Common myeloid progenitor, CD34-positive (primary cell): ENCODE measurements at places on chromosomes 6 and 20.

- peak; percentile 62 for DNase-seq
These were observed 251.4 kb downstream of the PRL start for GRCh38 chr6:22045261-22045912.

GRCh38 chr20:8875586-8875985 is 193.3 kb upstream of the PLCB4 start:
- no peak for DNase-seq

DNA sequence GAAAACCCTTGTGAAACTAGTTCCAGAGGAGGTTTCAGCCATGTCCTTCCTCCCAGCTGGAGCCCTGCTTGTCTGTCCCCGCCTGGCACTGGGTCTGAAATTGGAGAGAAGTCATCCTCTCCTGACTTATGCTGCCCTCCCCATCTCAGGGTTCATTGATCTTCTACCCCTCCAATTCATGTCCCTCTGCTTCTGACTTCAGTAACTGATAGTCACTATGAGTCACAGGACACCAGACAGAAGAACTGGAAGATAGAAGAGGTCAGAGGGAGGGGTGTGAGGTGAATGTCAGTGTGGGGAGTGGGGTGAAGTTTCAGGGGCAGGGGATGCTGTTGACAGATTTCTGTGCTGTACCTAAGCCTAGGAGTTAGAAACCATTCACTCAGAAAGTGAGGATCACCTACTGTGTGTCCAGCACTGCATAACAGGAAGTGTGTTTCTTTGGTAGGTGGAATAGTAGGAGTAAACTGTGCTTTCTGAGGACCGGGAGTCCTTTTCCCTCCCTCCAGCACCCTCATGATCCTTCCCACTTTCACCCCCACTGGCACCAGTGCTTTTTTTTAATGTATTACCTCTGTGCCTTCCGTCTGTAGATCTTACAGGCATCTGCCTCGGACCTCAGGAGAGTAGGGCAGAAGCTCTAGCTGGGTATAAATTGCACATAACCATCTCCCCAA is 627 bp upstream of the RPP21 start:
- no peak for DNase-seq

DNA sequence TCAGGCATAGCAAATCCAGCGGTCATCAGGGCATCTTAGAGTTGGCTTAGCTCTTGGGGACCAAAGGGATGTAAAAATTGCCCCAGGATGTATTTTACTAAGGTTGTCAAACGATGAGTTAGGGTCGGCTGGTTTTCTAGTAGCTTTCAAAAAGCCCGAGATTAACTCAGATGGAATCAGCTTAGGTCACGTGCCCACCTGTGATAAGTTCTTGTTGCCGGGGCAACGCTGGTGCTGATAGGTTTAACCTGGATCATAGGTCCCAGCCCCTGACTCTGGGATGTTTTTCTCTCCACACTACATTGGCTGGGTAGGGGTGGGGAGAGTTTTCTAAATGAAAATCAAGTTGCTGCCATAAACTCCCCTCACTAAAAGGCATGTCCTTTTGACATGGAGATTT is 257.3 kb upstream of the SULF2 start:
- no peak for DNase-seq

DNA sequence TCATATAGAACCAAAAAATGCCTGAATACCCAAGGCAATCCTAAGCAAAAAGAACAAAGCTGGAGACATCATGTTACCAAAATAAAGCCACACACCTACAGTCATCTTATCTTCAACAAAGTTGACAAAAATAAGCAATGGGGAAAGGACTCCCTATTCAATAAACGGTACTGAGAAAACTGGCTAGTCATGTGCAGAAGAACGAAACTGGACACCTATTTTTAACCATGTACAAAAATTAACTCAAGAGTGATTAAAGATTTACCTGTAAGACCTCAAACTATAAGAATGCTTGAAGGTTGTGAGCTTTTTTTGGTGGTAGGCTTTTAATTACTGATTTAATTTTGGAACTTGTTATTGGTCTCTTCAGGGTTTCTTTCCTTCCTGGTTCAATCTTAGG is 236.0 kb upstream of the DEFB112 start:
- no peak for DNase-seq

- no peak for DNase-seq
These were observed 9.1 kb upstream of the JAG1 start for GRCh38 chr20:10682939-10683338.

DNA sequence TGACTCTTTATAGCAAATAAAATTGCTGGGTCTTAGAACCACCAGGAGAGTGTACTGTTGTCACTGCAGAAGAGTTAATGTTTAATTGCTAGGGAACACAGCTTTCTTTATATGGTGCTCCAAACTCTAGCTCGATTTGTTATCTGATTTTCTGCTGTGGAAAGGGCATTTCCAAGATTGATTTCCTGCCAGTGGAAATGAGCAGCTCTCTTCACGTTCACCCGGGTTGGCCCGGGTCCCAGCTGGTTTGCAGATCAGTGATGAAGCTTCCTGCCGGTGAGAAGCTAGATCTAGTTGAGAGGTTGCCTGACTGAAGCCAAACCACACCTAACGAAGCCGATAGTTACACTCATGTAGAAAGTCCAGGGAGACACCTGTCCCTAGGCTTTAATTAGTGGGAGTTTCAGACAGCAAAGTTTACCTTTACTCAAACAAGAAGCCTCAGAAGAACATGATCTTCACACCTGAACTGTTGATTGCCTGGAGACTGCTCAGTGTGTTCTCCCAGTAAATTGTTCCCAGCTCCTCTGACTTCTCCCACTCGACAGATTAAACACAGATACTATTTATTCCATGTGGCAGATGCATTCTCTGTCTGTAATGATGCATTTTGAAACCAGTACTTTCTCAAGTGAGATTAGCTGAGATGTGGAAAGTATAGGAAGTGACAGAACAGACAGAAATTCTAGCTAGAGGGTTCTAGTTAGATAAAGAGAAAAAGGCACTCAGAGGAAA is 27.8 kb downstream of the PAQR8 start:
- DNase-seq, result peak; percentile 70

GRCh38 chr6:87436435-87436834 is 28.7 kb downstream of the CFAP206 start:
- DNase-seq, result peak; percentile 73

DNA sequence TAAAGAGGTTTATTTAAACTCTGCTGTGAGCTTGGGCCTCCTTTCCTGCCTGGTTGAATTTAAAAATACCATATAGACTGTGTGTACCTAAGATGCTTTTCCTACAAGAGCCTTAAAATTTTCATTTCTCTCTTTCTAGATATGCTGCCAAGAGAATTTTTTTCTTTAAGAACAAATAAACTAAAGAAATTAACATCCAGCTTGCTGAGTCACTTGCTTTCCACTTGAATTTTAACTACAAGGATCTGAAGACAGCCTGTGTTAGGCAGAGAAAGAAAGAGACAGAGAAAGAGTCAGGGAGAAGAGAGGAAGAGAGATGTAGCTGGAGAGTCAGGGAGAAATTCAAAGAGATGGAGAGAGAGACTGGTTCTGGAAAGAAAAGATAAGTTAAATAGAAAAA is 18.3 kb upstream of the SNAP25 start:
- no peak for DNase-seq

GRCh38 chr6:64233746-64234145 is 598.1 kb downstream of the PHF3 start:
- no peak for DNase-seq

- DNase-seq, result no peak
These were observed 4.5 kb upstream of the GUCA1A start for GRCh38 chr6:42168650-42169049.

GRCh38 chr20:1623501-1624205 is 3.8 kb upstream of the SIRPB1 start:
- no peak for DNase-seq

- DNase-seq, result no peak
These were observed 157.9 kb downstream of the OGFRL1 start for GRCh38 chr6:71446470-71446869.

DNA sequence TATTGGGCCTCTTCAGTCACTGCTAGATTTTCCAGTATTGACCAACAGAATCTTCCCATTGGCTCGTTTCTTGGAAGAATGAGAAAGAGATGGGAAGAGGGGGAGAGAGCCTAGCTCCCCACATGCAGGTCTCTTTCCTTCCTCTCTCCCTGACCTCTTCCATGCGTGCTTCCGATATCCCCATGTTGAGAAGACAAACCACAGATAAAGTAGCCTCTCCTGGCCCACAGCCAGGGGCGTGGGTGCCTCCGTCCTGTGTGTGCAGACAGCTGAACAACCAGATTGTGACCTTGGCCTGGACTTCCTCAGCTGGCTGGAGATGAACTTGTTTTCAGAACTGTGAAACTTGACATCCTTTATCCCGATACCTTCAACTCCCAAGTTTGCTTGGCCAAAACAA is 71.0 kb downstream of the EDN3 start:
- no peak for DNase-seq

- peak; percentile 61 for DNase-seq
These were observed 24.2 kb upstream of the TMX4 start for GRCh38 chr20:8043687-8044282.

DNA sequence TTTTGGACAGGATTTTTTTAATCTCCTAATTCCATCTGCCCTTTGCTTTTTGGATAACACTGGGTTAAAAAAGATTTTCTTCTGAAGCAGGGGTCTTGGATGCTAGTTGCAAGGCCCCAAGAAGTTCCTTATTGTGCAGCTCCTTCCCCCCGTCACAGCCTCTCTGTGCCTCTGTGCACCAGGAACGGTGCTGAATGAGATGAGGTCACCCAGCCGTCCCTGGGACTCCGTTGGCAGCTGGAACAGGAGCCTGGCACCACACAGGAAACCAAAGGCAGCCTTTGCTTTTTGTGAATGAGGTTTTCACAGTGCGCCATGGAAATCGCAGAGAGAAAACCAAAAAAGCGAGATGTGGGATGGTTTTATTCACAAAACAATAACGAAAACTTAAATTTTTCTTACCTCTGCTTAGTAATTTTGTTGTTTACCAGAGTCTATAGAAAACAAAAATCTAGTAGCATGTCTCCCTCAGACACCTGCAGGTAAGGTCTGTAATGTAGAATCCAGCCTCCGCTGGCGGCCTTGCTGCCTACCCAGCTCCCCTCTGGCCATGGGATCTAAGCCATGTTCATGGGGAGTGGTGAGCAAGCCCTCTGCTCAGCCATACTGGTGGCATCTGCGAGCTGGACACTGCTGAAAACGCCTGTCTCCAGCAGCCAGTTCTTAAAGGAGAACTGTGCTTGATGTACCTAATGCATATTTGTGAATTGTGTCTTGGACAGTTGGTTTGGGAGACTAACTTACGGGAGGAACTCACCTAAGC is 40.4 kb upstream of the SYNJ2 start:
- DNase-seq, result no peak

GRCh38 chr6:41209547-41210320 is 8.8 kb upstream of the TREML2 start:
- no peak for DNase-seq

DNA sequence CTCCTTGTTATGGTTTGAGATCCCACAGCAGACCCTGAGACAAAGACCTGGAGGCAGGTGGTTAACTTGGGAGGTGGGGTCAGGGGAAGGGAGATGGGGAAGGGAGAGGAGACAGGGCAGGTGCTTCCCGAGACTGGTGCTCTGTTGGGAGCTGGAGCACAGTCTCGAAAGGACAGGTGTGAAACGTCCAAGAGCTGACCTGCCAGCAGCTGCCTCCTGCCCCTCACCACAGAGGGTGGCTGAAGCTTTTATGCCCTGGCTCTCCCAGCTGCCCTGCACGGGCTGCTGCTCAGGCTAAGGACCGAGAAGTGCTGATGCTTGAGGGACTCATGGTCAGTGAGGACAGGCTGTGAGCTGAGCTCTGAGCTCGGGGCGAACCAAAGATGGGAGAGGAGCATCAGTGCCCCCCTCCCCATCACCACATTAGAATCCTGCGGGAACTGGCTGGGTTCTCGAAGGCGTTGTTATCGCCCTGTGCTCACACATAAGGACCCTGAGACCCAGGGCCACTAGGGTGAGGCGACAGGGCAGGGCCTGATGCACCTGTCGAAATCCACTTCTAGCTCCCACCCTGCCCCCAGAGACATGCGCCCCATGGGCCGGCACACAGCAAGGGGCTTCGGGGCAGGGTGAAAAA is 25.3 kb upstream of the CD93 start:
- DNase-seq, result no peak

- no peak for DNase-seq
These were observed 93.7 kb upstream of the PMEPA1 start for GRCh38 chr20:57803508-57804005.

DNA sequence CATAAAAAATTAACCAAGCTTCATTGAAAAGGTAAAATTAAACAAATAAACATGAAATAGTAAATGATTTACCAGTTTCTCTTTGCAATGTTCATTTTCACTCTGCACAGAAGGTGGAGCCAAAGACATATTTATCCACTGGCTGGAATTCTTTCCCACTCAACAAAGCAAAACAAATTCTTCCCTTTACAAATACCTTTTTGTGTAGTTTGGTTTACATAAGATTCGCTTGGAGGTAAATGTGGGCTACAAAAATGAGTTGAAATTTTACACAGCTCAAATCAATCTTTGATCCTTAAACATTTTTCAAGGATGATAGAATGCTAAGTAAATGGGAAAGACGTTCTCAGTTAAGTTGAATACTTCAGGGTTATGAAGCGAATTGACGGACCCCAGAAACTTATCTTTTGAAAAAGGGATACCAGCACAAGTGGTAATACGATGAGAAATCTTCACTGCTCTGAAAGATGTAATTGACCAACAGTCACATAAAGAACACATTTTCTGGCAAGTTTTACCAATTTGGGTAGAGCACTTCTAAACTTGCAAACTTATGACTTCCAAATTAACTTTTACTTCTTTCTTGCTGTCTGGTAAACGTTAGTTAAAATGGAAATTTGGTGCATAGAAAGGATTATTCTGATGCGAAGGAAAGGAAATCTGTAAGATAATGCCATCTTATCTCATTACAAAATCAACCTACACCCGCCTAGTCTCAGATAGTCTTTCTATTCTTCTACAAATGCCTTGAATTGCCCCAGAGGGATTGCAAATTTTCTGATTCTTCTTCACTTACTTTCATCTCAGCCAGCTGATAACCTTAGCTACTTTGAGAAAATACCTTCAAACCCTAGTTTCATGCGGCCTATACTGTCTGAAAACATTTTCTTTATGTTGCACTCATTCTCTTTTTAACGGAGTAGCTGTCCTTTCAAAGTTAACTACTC is 4.7 kb upstream of the GJA1 start:
- DNase-seq, result peak; percentile 15

DNA sequence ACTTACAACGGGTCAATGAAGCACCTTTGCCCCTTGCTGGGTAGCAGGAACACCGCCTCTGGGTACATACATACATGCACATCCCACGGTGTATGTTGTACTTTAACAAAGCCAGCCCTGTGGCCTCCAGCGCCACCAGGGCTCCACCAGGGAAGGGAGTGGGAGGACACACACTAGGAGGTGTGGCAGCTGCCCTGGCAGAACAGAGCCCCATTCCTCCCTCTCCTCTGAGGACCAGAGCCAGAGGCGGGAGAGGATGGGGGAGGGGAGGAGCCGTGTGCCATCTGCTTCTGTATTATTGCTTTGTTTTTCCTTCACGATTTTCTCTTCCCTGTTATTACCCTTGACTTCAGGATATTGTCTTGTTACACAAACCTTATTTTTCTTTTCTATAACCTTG is 105.8 kb upstream of the TRAF3IP2 start:
- no peak for DNase-seq
